NCI-H460 (cell line): ENCODE measurements at places on chromosomes 5 and 9. TPM values are rescaled to one million over a fixed set of nuclear protein-coding genes. Genes with fewer than 3 reads are reported as not detected.

Gene MEIKIN
- not detected in 2 replicates for total RNA-seq

Gene DDX4
- total RNA-seq: 0.14 TPM in 1 of 2 replicates, not detected in the other

Gene GLRX
- total RNA-seq: 352 and 470 TPM in 2 replicates

Gene BAAT
- 0.10 and 0.14 TPM in 2 replicates for total RNA-seq

Gene PCDHGA7
- 0.54 and 0.55 TPM in 2 replicates for total RNA-seq

Gene CLPTM1L
- 255 and 278 TPM in 2 replicates for total RNA-seq
